ENCODE measurements at places on chromosomes 2 and 18. TPM values are rescaled to one million over a fixed set of nuclear protein-coding genes. Genes with fewer than 3 reads are reported as not detected.

Gene LIMS4
- total RNA-seq = 0.96 TPM

DNA sequence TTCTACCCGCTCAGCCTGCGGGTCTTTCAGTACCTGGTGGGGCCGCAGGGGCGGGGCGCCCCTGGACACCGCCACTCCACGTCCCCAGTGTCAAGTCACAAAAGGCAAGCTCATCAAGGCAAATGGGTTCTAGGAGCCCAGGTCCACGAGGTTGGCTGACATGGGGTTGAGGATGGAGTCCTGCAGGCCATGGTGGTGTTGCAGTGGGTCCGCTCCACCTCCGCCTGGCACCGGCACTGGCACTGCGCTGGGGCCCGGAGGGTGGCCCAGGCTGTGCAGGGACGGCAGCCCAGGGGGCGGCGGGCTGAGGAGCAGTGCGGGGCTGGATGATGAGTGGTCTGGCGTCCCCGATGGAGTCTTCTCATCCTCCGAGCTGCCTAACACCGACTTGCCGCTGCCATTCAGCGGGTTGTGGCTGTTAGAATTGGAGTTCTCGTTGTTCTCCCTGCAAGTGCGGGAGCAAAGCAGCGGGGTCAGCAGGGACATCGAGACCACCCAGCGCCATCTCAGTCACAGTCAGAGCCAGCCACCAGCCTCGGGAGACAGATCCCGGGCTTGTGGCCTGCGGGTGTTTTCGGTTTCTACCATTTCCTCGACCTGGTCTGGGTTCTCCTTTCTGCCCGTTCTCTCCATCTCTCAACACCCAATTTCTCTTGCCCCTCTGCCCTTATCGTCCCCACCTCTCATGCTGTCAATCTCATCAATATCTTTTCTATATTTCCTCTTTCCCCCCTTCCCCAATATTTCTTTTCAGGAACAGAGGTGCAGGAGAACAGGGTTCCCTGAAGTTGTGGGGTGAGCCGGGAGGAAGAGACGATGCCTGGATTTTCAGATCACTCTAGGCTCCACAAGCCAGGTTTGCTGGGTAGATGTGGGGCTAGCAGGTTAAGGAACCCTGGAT is 3.0 kb downstream of the SIX2 start:
- H3K36me3 ChIP-seq = no peaks in the 10 kb centered on the region
- H3K4me1 ChIP-seq = no peaks in the 10 kb centered on the region
- peaks cover 4% of the 10 kb centered on the region for H3K27me3 ChIP-seq
- no peak for DNase-seq
- no peak overlapping the region for H3K4me3 ChIP-seq

- H3K27me3 ChIP-seq = no peaks in the 10 kb centered on the region
- no peak for DNase-seq
- no peaks in the 10 kb centered on the region for H3K4me1 ChIP-seq
- no peak overlapping the region for H3K27ac ChIP-seq
- no peaks in the 10 kb centered on the region for H3K36me3 ChIP-seq
- no peak overlapping the region for H3K4me3 ChIP-seq
Observed at GRCh38 chr2:238948765-238949641, 101.1 kb downstream of the TWIST2 start.

DNA sequence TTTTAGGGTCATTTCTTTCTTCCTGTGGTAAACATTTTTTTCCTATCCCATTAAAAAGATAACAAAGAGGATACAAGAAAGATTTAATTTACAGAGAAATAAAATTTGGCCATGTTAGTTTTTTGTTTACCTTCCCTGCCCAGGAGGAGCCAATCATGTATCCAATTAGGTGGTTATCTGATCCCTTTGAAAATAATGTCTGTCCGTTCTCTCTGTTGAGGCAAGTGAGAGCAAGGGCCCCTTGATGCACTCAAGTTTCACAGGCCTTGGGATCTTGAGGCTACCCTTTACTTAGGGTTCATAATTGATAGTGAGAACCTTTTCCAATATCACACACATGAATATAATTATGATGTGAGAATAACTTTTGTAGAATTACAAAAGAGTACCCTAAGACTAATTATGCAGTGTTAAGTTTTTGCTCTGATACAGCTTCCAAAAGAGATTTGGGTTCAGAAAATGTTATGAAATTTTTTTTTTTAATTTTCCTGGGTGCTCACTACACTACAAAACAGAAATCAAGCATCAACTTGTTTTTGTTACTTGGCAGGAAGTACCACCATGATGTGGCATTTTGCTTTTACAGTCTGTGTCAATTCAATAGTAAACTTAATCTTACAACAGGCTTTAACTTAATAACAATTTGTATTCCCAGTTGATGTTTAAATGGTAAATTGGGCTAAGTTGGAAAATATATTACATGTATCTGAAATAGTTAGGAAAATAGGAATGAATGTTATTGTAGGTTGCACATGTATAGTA is 42.0 kb downstream of the AFTPH start:
- no peak overlapping the region for H3K4me3 ChIP-seq
- no peaks in the 10 kb centered on the region for H3K27me3 ChIP-seq
- H3K36me3 ChIP-seq = no peaks in the 10 kb centered on the region
- no peak overlapping the region for H3K27ac ChIP-seq

Gene ARL6IP6
- total RNA-seq = 21.1 TPM

Gene STAT4
- 114 TPM for total RNA-seq

Gene HOXD12
- not detected for total RNA-seq

DNA sequence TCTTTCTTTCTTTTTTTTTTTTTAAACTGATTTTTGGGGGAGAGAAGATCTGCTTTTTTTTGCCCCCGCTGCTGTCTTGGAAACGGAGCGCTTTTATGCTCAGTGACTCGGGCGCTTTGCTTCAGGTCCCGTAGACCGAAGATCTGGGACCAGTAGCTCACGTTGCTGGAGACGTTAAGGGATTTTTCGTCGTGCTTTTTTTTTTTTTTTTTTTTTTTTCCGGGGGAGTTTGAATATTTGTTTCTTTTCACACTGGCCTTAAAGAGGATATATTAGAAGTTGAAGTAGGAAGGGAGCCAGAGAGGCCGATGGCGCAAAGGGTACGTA is 587 bp downstream of the MEIS1 start:
- no peak for DNase-seq
- H3K36me3 ChIP-seq = no peaks in the 10 kb centered on the region
- no peaks in the 10 kb centered on the region for H3K4me1 ChIP-seq
- H3K27me3 ChIP-seq = no peaks in the 10 kb centered on the region

Gene NCKAP5
- not detected for total RNA-seq

Gene FEV
- total RNA-seq = not detected

Gene ELOA2
- total RNA-seq = not detected

- no peak for DNase-seq
- no peak overlapping the region for H3K27ac ChIP-seq
- no peak overlapping the region for H3K4me3 ChIP-seq
- H3K4me1 ChIP-seq = no peaks in the 10 kb centered on the region
Observed at GRCh38 chr18:14949800-14950664, 202.1 kb downstream of the ANKRD30B start.

Gene KLHL41
- total RNA-seq = 0.51 TPM

DNA sequence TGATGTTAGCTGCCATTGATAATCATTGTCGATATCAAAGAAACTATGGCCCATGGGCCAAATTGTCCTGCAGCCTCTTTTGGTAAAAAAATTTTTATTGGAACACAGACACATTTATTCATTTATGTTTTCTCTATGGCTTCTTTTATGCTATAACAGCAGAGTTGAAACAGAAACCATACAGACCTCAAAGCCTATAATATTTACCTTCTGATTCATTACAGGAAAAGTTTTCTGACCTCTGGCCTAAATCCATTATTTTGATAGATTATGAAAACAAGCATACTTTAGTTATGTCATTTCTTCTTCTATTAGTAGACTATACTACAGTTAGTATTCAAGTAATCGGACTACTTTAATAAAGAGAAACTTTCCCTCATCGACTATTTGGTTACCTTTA is 349.7 kb upstream of the GALNT5 start:
- H3K4me3 ChIP-seq = no peak overlapping the region
- no peaks in the 10 kb centered on the region for H3K4me1 ChIP-seq
- H3K27me3 ChIP-seq = no peaks in the 10 kb centered on the region
- H3K36me3 ChIP-seq = no peaks in the 10 kb centered on the region

DNA sequence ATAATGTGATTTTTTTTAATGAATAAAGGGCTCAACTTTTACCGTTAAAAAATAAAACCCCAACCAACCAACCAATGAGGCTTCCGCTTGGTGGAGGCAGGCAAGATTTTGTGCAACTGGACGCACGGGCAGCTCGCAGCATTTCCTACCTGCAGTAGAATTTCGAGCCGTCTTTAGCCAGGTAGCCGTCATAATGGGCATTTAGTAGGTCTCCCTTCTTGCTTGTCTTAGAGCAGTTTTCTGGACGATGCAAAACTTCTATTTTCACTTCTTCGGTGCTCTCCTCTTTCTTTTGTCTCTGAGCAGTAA is 316 bp downstream of the FKBP7 start:
- no peaks in the 10 kb centered on the region for H3K36me3 ChIP-seq
- no peaks in the 10 kb centered on the region for H3K27me3 ChIP-seq
- peaks cover 22% of the 10 kb centered on the region for H3K4me1 ChIP-seq
- peak overlapping the region; percentile 80 for H3K27ac ChIP-seq
- H3K4me3 ChIP-seq = peak overlapping the region; percentile 91

Gene SP9
- not detected for total RNA-seq

DNA sequence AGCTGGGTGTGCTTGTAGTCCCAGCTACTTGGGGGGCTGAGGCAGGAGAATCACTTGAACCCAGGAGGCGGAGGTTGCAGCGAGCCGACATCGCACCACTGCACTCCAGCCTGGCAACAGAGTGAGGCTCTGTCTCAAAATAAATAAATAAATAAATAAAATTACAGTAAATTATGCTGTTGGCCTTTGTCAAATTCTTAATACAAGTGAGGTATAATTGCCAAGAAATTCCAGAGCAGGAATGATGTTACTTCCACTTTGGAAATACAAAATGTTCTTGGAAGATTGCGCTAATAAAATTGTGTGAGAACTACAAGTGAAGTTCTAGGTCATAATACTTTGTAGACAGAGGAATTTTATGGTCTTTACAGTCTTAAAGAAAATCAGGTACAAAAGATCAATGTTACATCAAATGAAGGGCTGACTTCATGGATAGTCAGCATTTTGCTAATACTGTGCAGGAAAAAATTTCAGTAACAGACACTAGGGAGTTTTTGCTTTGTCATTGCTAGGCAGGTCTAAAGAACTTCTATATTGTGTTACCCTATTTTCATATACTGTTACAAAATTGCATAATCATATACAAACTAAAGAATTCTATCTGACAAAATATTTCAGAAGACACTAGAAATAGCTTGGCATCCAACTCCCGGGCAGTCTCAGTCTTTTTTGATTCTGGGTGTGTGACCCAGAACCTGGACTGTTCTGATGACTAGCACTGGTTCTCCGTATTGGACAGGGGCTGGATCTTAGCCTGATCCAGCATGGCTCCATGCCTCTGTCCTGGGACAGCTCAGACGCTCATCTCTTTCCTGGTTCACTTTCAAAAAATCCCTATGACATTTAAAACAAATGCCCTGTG is 76.0 kb upstream of the STK17B start:
- DNase-seq = no peak
- H3K27ac ChIP-seq = peak overlapping the region; percentile 22
- H3K4me1 ChIP-seq = peaks cover 45% of the 10 kb centered on the region
- no peak overlapping the region for H3K4me3 ChIP-seq
- H3K27me3 ChIP-seq = no peaks in the 10 kb centered on the region

DNA sequence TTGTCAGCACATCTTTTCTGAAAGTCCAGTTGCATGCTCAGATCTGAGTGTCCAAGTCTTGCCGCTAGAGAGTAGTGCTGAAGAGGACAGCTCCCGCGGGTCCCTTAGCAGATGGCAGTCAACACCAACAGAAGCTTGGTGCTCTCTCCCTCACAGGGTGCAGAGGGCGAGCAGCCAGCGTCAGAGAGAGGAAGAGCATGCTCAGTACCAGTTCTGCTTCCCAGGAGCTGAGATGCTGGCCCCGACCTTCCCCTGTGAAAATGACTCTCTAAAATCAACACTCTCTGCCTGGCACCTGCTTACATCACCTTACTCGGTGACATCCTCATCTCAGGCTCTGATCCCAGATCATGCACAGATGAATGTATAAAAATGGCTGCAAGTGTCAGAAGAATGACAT is 86.0 kb upstream of the TWIST2 start:
- H3K36me3 ChIP-seq = no peaks in the 10 kb centered on the region
- no peak for DNase-seq
- H3K27me3 ChIP-seq = no peaks in the 10 kb centered on the region
- no peak overlapping the region for H3K4me3 ChIP-seq
- H3K27ac ChIP-seq = no peak overlapping the region

DNA sequence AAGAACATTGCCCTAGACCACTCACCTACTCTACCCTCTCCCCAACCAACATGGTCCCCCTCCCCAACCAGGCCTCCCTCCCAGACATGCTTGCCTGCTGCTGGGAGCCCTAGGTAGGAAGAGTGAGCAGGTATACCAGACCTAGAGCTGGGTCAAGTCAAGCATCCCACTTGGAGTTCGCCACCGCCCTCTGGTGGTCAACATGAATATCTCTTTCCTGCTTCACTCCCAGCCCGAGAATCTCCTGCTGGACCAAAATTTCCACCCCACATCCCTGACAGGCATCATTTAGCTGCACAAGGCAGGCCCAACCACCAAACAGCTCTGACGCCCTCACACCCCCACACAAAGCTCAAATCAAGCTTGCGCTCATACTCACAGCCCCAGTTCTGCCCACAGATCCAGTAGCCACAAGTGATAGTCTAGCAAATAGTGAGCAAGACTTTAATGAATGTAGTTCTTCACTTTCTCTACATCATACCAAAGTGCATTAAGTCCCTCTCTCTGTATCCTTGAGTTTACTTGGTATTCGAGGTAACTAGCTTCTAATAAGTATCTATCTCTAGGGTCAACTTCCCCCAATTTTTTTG is 116.0 kb downstream of the TNS1 start:
- DNase-seq = peak; percentile 49
- no peak overlapping the region for H3K27ac ChIP-seq
- H3K36me3 ChIP-seq = no peaks in the 10 kb centered on the region
- no peak overlapping the region for H3K4me3 ChIP-seq
- no peaks in the 10 kb centered on the region for H3K4me1 ChIP-seq

- no peak for DNase-seq
- H3K36me3 ChIP-seq = no peaks in the 10 kb centered on the region
- H3K4me3 ChIP-seq = no peak overlapping the region
- H3K27ac ChIP-seq = no peak overlapping the region
Observed at GRCh38 chr18:61694236-61694635, 198.6 kb downstream of the RNF152 start.

Gene CD8A
- 1.4 TPM for total RNA-seq

DNA sequence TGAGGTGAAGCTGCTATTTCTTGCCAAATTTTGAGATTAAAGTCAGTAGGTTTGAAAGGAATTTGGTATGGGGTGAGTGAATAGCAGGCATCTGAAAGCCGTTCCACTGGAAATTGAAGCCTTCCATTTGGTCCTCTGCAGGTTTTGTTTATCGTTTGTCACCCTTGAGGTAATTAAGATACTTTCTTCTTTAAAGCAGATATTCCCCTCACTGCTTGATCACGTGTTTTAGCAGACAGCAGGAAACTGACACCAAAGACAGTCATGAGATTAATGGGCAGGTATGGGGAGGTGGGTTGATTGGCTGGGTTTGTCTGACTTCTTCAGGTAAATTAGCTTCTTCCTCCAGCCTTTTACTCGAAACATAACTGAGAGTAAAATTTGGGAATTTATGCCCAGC is 10.7 kb downstream of the LPIN1 start:
- peak; percentile 52 for DNase-seq
- H3K36me3 ChIP-seq = no peaks in the 10 kb centered on the region
- H3K4me1 ChIP-seq = peaks cover 37% of the 10 kb centered on the region
- no peaks in the 10 kb centered on the region for H3K27me3 ChIP-seq
- no peak overlapping the region for H3K4me3 ChIP-seq
- peak overlapping the region; percentile 11 for H3K27ac ChIP-seq

Measured in naive thymus-derived CD4-positive, alpha-beta T cell (primary cell).